Aorta (tissue), 5 donors: ENCODE measurements at places on chromosomes 5 and 9. TPM values are rescaled to one million over a fixed set of nuclear protein-coding genes. Genes with fewer than 3 reads are reported as not detected.

DNA sequence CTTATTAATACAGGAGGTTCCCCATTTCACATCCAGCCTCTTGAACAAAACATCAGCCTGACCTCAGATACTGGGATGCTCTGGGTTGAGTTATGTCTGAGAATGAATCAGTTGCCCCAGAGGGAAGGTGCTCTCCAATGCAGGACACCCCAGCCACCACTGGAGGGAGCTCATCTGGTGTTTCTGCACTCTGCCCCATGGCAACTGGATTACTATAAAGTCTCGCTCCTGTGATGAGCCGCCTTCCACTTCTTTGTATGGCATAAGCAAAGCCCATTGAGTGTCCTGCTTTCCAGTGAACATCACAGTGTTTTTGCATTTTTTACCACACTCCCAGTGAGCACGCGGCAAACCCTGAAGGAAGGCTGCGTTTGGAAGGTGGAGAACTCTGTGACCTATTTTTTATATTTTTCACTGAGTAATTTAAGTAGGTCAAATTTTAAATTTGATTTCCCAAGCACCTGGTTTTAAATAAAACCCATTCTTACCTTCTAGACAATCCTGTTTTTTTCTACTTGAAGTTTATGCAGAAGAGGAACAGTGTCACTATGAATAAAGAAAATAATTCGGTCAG is 176.9 kb upstream of the WWC1 start:
- no peaks in the 10 kb centered on the region for H3K36me3 ChIP-seq
- no peaks in the 10 kb centered on the region for H3K27me3 ChIP-seq
- no peak overlapping the region for H3K4me3 ChIP-seq
- no peak for DNase-seq
- no peaks in the 10 kb centered on the region for H3K4me1 ChIP-seq
- H3K27ac ChIP-seq = no peak overlapping the region

DNA sequence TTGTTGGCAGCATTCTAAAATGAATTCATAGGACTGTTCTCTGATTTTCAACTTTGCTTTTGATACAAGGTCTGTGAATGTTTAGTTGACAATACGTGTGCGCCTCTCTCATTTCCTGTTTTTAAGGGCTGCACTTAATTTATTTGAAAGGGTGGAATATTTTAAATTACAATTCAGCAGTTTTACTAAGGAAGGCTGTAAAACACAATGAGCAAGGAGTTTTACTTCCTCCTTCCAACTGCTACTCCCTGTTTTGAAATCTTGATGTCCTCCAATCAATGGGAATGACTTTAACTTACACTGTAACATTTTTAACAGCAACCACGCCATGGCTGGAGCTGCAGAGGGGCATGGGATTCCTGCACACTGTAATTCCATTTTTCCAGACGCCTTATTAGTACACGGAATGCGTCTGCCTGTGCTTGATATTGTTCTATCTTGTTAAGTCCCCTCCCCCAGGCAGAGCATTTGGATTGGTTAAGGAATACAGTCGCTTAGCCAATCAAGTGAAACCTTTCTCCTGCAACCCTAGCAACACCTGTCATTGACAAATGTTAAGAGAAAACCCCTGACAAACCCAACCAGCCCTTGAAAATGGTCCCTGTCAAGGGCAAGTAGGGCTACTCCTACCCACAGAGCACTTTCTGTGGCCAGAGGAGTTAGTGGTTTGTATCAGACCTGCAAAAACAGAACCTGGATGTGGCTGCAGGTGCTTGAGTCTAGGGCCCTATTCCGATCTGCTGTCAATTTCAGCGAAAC is 12.5 kb upstream of the ZSWIM6 start:
- H3K36me3 ChIP-seq = no peaks in the 10 kb centered on the region
- H3K27ac ChIP-seq = no peak overlapping the region
- peaks cover 5% of the 10 kb centered on the region for H3K4me1 ChIP-seq
- no peak overlapping the region for H3K4me3 ChIP-seq
- DNase-seq = no peak
- H3K27me3 ChIP-seq = no peaks in the 10 kb centered on the region

- H3K36me3 ChIP-seq = no peaks in the 10 kb centered on the region
- no peak for DNase-seq
- peak overlapping the region; percentile 87 for H3K27ac ChIP-seq
These were observed 2.5 kb downstream of the IL33 start for GRCh38 chr9:6218099-6218502.

DNA sequence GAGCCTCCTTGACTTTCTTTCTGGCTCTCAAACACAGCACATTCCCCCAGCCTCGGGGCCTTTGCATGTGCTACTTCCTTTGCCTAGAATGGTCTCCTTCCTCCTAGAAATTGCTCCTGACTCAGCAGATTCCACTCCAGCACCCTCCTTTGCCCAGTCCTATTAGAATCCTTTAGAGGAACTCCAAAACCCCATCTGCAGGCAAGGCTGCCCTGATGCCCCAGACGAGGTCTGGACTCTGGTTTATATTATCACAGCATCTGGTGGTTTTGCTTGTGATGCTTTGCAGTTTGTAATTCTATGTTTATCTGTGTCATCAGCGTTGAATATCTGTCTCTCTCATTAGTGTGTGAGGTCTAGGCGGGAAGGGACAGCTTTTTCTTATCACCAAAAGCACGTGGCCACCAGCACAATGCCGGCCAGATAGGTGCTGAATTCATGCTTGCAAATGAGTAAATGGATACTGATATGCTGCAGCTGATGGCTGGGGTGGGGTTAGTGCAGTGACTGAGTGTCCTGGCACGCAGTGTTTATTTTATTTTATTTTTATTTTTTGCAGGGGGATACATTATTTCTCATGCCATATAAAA is 30.0 kb upstream of the ANKH start:
- no peak overlapping the region for H3K4me3 ChIP-seq
- H3K36me3 ChIP-seq = no peaks in the 10 kb centered on the region
- no peaks in the 10 kb centered on the region for H3K27me3 ChIP-seq
- DNase-seq = peak; percentile 61
- no peaks in the 10 kb centered on the region for H3K4me1 ChIP-seq
- H3K27ac ChIP-seq = no peak overlapping the region

DNA sequence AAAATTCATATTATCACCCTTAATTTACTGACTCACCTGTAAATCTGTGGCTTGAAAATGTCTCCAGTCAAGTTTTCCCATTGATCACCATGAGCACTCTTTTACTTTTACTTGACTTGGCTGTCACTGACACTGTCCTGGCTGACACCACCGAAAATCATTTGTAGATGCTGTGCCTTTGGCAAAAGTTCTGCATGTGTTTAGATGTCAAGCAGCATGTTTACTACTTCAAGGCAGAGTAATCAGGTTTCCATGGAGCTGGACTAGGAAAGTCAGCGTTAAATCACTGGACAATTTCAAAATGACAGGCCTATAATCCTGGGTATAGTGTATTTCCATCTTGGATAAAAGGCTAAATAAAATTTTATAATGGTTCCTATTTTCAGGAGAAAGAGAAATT is 1530.6 kb upstream of the CDH6 start:
- H3K4me1 ChIP-seq = no peaks in the 10 kb centered on the region
- H3K4me3 ChIP-seq = no peak overlapping the region
- H3K36me3 ChIP-seq = no peaks in the 10 kb centered on the region
- no peak overlapping the region for H3K27ac ChIP-seq

GRCh38 chr9:34170237-34170991 is 8.4 kb upstream of the UBAP1 start:
- H3K36me3 ChIP-seq = no peaks in the 10 kb centered on the region
- H3K27ac ChIP-seq = no peak overlapping the region
- no peaks in the 10 kb centered on the region for H3K27me3 ChIP-seq
- no peaks in the 10 kb centered on the region for H3K4me1 ChIP-seq
- no peak overlapping the region for H3K4me3 ChIP-seq

DNA sequence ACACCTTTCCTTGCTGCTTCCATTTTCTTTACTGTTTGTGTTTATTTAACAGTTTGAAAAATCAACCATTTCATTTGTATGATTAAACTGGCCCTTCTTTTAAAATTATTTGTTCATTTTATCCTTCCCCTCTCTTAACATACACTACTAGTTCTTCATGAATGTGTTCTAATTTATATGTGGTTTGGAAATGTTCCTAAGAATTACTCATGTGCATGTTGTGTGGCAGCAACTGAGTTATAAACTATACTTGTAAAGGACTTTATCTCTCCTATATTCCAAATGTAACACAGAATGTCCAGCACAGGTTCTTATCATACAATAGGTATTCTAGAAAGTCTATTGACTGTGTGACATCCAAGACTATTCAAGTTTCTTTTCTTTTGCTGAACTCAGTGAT is 358.2 kb upstream of the MEF2C start:
- no peaks in the 10 kb centered on the region for H3K4me1 ChIP-seq
- no peaks in the 10 kb centered on the region for H3K36me3 ChIP-seq
- no peak overlapping the region for H3K27ac ChIP-seq
- no peaks in the 10 kb centered on the region for H3K27me3 ChIP-seq
- no peak for DNase-seq

- H3K4me3 ChIP-seq = peak overlapping the region; percentile 87
- peak overlapping the region; percentile 58 for H3K27ac ChIP-seq
- H3K4me1 ChIP-seq = no peaks in the 10 kb centered on the region
- H3K27me3 ChIP-seq = no peaks in the 10 kb centered on the region
These were observed 664 bp upstream of the ARSB start for GRCh38 chr5:78985725-78986223.

DNA sequence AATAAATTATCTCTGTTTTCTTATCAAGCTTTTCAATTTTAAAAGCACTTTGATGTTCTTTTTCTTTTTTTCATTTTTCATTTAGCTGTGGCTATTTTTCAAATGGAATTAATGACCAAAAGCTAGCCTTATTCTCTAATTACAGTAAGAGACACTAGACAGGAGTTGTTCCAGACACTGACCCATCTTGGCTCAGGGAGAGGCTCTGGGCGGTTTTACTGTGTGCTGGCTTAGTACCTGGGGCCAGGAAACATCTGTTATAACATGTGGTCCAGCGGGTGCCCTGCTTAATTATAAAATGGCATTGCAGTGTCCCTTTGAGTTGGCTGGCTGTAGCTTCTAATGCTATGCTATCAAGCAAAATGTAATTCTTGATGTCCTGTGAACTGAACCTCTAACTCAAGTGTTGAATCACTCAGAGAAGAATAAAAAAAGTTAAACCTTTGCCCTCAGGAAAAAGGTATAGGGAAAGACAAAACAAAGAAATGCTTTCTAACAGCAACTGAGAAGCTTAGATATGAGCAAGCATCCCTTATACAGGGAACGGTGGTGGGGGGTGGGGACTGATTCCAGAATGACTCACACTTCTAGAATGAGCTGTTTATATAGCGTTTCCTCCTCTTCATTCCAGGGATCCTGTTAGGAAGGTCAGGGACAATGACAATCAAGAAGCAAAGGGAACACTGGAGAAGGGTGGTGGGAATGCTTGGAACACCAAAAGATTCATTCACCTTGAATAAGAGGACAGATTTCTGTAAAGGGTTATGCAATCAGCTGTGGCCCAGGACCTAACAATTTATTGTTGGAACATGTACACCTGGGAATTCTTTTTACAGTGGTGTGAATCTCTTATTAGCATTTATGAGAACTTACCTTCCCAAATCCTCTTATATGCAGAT is 58.7 kb upstream of the NFIB start:
- H3K27me3 ChIP-seq = no peaks in the 10 kb centered on the region
- no peak overlapping the region for H3K4me3 ChIP-seq
- DNase-seq = no peak
- H3K4me1 ChIP-seq = peaks cover 2% of the 10 kb centered on the region
- H3K27ac ChIP-seq = no peak overlapping the region
- H3K36me3 ChIP-seq = no peaks in the 10 kb centered on the region

GRCh38 chr5:179321206-179321987 is 23.9 kb downstream of the ADAMTS2 start:
- no peaks in the 10 kb centered on the region for H3K27me3 ChIP-seq
- H3K4me3 ChIP-seq = no peak overlapping the region
- peak; percentile 57 for DNase-seq
- no peaks in the 10 kb centered on the region for H3K4me1 ChIP-seq
- no peaks in the 10 kb centered on the region for H3K36me3 ChIP-seq

- no peaks in the 10 kb centered on the region for H3K36me3 ChIP-seq
- H3K4me3 ChIP-seq = no peak within 1 kb of the TSS
- H3K27ac ChIP-seq = no peak within 1 kb of the TSS
- no peak for DNase-seq
- H3K27me3 ChIP-seq = no peaks in the 10 kb centered on the region
These were observed at the start of gene IFNW1 for GRCh38 chr9:21141427-21141882. TSS of gene IFNW1 (minus strand) at chr9:21141832. CDS start at chr9:21141570, 262 bp downstream.

DNA sequence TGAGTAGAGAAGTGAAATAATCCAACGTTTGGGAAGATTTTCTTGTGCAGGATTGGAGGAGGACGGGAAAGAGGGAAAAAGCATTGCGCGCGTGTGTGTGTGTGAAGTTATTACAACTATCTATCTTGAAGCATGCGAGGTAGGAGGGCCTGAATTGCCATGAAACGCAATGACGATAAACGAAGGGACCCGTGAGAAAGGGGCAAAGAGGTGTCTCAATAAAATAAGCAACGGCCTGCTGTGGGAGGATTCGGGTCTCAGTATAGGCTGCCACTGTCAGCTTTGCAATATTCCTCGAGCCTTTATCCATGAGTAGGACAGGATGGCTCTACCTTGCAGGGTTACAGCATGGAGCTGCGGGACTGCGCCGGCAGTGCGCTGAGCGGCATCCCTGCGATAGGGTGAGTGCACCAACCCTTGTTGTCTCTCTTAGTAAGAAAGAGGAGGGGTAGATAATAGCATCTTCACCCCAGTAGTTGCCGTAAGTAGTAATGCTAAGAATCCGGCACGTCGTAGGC is 631 bp upstream of the RCL1 start:
- H3K27ac ChIP-seq = no peak overlapping the region
- H3K27me3 ChIP-seq = no peaks in the 10 kb centered on the region

- no peak for DNase-seq
- no peaks in the 10 kb centered on the region for H3K4me1 ChIP-seq
- H3K27me3 ChIP-seq = no peaks in the 10 kb centered on the region
- H3K4me3 ChIP-seq = no peak overlapping the region
- H3K36me3 ChIP-seq = no peaks in the 10 kb centered on the region
These were observed 172.4 kb downstream of the HINT1 start for GRCh38 chr5:130992621-130993020.

DNA sequence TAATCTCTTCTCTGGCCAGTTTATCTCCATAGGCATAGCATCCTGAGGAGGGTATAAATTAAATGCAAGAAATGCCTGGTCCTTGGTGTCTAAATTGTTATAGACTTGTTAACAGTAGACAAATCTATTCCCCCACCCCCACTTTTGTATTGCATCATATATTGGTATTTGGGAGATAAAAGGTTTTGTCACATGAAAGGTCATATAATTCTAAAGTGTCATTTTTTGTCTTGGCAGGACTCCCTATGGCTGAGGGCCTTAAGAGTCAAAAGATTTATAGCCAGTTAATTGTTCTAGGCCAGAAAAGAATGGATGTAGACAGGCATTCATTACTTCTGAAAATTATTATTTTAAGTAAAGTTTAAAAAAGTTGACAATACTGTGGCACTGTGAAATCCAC is 90.3 kb upstream of the MOCS2 start:
- H3K27me3 ChIP-seq = no peaks in the 10 kb centered on the region
- DNase-seq = no peak
- no peak overlapping the region for H3K4me3 ChIP-seq
- no peak overlapping the region for H3K27ac ChIP-seq

The LRRC70 gene
- 13.1 TPM for total RNA-seq

The SLC1A1 gene
- 3.0 TPM for total RNA-seq

The OBP2B gene
- not detected for total RNA-seq

The ANKRD31 gene
- 0.16 TPM for total RNA-seq

The PLPP7 gene
- total RNA-seq = 9.5 TPM
